Effector memory CD4-positive, alpha-beta T cell (primary cell): ENCODE measurements at places on chromosomes 16 and 17.

DNA sequence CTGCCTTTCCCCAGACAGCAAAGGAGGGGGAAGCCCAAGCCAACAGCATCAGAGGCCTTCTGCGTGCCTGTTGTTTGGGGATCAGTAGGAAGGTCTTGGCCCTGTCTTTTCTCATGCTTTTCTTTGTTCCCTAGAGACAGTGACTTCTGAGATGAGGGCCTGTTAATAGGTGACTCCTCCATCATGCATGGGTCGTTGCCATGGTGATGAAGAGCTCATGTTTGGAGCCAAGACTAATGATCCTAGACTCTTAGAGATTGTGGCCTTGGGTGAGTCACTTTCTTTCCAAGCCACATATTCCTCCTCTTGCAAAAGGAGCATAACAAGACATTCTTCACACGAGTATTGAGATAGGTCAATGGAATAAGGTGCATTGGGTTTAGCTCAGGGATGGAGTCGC, 201.1 kb upstream of the ASIC2 start:
- H3K27ac ChIP-seq = no peak overlapping the region
- H3K36me3 ChIP-seq = no peaks in the 10 kb centered on the region
- DNase-seq = no peak
- H3K27me3 ChIP-seq = no peaks in the 10 kb centered on the region

- peaks cover 8% of the 10 kb centered on the region for H3K36me3 ChIP-seq
- peaks cover 6% of the 10 kb centered on the region for H3K4me1 ChIP-seq
Observed at GRCh38 chr17:82775001-82775823, 23.3 kb downstream of the TBCD start.

DNA sequence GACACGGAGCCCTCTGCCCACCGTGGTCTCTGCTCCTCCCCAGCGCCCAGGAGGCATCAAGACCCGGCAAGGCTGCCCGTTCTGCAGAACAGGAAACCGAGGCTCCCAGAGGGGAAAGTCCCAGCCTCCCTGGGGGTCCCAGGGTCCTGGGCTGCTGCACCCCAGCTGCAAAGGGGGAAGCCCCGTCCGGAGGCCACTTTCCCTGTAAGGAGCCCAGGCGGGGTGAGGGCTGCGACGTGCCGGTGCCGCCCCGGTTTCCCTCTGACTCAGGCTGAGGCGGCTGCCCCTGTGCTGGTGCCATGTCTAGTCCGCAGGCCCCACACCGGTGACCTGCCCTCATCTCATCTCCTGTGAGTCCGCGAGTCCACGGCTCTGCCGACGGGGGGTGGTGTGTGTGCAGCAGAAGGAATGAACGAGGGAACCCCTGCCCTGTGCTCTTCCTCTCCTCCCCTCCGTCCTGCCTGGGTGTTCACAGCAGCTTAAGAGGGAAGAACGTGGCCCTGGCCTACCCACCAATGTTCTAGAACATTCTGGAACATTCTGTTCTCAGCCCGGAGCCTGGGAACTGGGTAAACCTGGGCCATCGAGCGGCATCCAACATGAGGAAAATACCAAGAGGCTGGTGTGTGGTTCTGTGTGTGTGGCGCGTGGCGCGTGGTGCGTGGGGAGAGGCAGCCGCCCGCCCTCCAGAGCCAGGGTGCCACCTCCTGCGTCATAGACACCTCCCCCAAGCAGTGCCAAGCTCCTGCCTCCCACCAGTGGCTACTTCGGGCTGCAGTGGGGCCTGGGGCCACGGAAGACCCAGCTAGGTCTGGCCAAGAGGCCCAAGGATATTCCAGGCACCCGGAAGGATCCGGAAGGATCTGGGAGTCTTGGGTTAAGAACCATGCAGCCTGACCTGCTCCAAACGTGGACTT, 7.0 kb upstream of the CBFA2T3 start:
- H3K27ac ChIP-seq = no peak overlapping the region
- no peak overlapping the region for H3K4me3 ChIP-seq
- H3K36me3 ChIP-seq = no peaks in the 10 kb centered on the region

DNA sequence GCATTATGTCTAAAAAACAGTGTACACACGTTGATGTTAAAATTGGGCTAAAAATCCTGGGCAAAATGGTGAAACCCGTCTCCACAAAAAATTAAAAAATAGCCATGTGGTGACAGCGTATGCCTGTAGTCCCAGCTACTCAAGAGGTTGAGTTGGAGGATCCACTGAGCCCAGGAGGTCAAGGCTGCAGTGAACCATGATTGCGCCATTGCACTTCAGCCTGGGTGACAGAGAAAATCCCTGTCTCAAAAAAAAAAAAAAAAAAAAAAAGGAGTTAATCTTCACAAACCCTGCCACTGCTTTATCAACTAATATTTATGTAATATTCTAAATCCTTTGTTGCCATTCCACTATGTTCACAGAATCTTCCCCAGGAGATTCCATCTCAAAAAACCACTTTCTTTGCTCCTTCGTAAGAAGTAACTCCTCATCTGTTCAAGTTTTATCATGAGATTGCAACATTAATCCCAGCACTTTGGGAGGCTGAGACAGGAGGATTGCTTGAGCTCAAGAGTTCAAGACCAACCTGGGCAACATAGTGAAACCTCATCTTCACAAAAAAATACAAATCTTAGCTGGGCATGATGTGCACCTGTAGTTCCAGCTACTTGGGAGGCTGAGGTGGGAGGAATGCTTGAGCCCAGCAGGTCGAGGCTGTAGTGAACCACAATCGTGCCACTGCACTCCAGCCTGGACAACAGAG, 1.9 kb upstream of the C16orf87 start:
- no peak overlapping the region for H3K4me3 ChIP-seq
- no peaks in the 10 kb centered on the region for H3K4me1 ChIP-seq
- H3K27me3 ChIP-seq = no peaks in the 10 kb centered on the region

GRCh38 chr17:55576237-55576995, 65.2 kb upstream of the SMIM36 start:
- H3K27ac ChIP-seq = peak overlapping the region; percentile 49
- H3K4me3 ChIP-seq = peak overlapping the region; percentile 60
- H3K27me3 ChIP-seq = no peaks in the 10 kb centered on the region
- H3K36me3 ChIP-seq = no peaks in the 10 kb centered on the region
- no peak for DNase-seq

GRCh38 chr17:28145348-28145747, 102.9 kb downstream of the NLK start:
- H3K27ac ChIP-seq = no peak overlapping the region
- no peak overlapping the region for H3K4me3 ChIP-seq

DNA sequence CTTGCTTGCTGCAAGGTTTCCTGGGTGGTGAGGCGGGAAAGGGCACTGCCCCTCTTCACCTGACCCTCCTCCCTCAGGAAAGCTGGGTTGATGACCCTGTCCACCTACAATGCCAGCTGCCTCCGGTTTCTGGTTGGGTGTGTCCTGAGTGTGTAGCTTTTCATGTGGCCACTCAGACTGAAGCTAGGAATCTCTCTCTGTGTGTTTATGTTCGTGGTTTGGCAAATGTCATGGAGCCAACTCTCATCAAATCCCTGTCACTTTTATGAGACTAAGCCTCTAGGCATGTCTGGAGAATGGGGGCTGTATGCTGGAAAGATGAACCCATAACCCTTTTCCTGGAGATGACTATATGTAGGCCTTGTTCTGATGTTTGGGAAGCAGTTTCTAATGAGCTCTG, 17.1 kb downstream of the PLEKHG4 start:
- H3K27ac ChIP-seq = no peak overlapping the region
- no peak for DNase-seq
- H3K36me3 ChIP-seq = no peaks in the 10 kb centered on the region
- H3K4me1 ChIP-seq = no peaks in the 10 kb centered on the region
- no peak overlapping the region for H3K4me3 ChIP-seq

DNA sequence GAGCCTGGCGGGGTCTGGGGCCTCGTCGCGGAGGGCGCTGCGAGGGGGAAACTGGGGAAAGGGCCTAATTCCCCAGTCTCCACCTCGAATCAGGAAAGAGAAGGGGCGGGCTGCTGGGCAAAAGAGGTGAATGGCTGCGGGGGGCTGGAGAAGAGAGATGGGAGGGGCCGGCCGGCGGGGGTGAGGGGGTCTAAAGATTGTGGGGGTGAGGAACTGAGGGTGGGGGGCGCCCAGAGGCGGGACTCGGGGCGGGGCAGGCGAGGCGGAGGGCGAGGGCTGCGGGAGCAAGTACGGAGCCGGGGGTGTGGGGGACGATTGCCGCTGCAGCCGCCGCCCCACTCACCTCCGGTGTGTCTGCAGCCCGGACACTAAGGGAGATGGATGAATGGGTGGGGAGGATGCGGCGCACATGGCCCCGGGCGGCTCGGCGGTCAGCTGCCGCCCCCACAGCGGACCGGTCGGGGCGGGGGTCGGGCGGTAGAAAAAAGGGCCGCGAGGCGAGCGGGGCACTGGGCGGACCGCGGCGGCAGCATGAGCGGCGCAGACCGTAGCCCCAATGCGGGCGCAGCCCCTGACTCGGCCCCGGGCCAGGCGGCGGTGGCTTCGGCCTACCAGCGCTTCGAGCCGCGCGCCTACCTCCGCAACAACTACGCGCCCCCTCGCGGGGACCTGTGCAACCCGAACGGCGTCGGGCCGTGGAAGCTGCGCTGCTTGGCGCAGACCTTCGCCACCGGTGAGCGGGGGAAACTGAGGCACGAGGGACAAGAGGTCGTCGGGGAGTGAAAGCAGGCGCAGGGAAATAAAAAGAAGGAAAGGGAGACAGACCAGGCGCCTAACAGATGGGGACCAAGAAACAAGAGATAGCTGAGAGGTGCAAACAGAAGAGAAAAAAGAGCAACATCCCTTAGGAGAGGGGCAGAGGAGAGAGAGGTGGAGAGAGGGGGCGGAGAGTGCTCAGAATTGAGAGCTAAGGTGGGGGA, at the start of gene PNMT:
PNMT (plus strand) TSS at position 509 of the 980 bp plus-strand sequence; CDS start at position 532, 23 bp downstream.
- H3K36me3 ChIP-seq = no peaks in the 10 kb centered on the region
- DNase-seq = peak; percentile 16
- peaks cover 15% of the 10 kb centered on the region for H3K27me3 ChIP-seq
- no peak within 1 kb of the TSS for H3K27ac ChIP-seq
- peaks cover 17% of the 10 kb centered on the region for H3K4me1 ChIP-seq
- H3K4me3 ChIP-seq = peak within 1 kb of the TSS; percentile 59
